ENCODE measurements at places on chromosomes 5 and 9. TPM values are rescaled to one million over a fixed set of nuclear protein-coding genes. Genes with fewer than 3 reads are reported as not detected.

SLU7 gene
- total RNA-seq, result 30.4 TPM

ZNF354B gene
- 6.4 TPM for total RNA-seq

OLFM1 gene
- 0.76 TPM for total RNA-seq

GPR21 gene
- 3.1 TPM for total RNA-seq

PCDHGA7 gene
- 10.3 TPM for total RNA-seq

NSG2 gene
- not detected for total RNA-seq

ANXA2R gene
- total RNA-seq, result 1.8 TPM

GDA gene
- not detected for total RNA-seq

NME5 gene
- 2.7 TPM for total RNA-seq

ZCCHC9 gene
- 23.8 TPM for total RNA-seq

RAI14 gene
- total RNA-seq, result 128 TPM

ETF1 gene
- total RNA-seq, result 120 TPM

LURAP1L gene
- total RNA-seq, result 25.4 TPM

EGFLAM gene
- 2.9 TPM for total RNA-seq

PCDHB7 gene
- 1.1 TPM for total RNA-seq

ACTBL2 gene
- total RNA-seq, result 0.03 TPM

FBLL1 gene
- 0.66 TPM for total RNA-seq

SLC34A1 gene
- total RNA-seq, result not detected

SLC1A3 gene
- total RNA-seq, result 20.0 TPM

TAS2R1 gene
- not detected for total RNA-seq

SPINK1 gene
- total RNA-seq, result 0.66 TPM

ASPN gene
- total RNA-seq, result 9.6 TPM

LCN1 gene
- total RNA-seq, result 0.20 TPM

PALM2AKAP2 gene
- total RNA-seq, result 25.2 TPM

SCGB3A2 gene
- not detected for total RNA-seq

DIRAS2 gene
- 0.33 TPM for total RNA-seq

LRRTM2 gene
- total RNA-seq, result 0.63 TPM

OR13J1 gene
- total RNA-seq, result not detected

FXN gene
- 1.8 TPM for total RNA-seq

CARD19 gene
- total RNA-seq, result 47.2 TPM

MARVELD2 gene
- 1.6 TPM for total RNA-seq

SOHLH1 gene
- total RNA-seq, result not detected

SAPCD2 gene
- total RNA-seq, result 3.7 TPM

FAM151B gene
- total RNA-seq, result 7.4 TPM

DPYSL3 gene
- total RNA-seq, result 146 TPM

FBXO38 gene
- total RNA-seq, result 59.7 TPM

KCNIP1 gene
- not detected for total RNA-seq

SPATA31E1 gene
- total RNA-seq, result not detected

TNIP1 gene
- 159 TPM for total RNA-seq

ADAMTS16 gene
- not detected for total RNA-seq

MYMK gene
- total RNA-seq, result not detected

IL13 gene
- not detected for total RNA-seq

WNK2 gene
- not detected for total RNA-seq

SLC6A19 gene
- not detected for total RNA-seq

S1PR3 gene
- 9.9 TPM for total RNA-seq

PTPRD gene
- 17.2 TPM for total RNA-seq

TEK gene
- 15.5 TPM for total RNA-seq

ATOX1 gene
- total RNA-seq, result 51.4 TPM
